NAMALWA (cell line): ENCODE measurements at places on chromosomes 2 and 18.

DNA sequence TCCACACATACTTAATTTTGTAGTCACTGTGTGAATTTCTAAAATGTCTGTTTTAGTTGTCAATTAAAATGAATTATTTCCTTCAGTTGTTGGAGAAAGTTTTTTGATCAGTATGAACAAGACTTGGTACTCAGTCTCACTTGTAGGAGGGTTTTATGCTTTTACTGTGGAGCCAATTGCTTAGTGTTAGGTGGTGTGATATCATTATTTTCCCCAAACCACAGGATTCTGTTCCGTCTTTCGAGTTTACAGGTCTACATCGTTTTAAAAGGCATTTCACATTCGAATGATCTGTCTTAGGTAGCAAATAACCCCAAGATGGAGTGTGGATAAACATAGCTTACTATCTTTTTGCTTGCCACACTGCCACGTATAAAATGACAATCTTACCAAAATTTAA lies 803.1 kb downstream of the SATB2 start:
- no peak for DNase-seq

- no peak for DNase-seq
Measured at GRCh38 chr2:10576456-10576855, 113.3 kb downstream of the NOL10 start.

DNA sequence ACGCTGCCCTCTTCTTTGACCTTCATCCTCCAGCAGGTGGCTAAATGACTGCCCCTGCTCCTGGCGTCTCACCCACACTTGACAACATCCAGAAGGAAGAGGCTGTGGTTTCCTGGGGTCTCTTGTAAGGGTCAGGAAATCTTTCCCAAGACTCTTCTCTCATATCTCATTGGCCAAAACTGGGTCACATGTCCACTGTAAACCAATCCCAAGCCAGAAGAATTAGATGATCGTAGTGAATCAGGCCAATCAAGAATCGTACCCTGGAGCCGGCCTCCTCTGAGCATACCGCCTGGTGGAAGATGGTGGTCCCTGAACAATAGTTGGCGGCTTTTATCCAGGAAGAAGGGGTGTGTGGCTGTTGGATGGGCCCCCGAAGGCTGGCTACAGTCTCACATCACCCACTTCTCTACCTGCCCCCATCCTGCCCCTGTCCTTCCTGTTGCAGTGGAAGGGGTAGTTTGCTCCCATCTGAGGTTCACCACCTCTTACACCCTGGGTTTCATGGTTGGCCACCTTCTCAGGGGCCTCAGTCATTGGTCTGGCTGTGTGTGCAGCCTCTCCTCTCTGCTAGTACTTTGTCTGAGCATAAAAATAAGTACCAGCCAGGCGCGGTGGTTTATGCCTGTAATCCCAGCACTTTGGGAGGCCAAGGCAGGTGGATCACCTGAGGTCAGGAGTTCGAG lies 3.8 kb downstream of the SAG start:
- DNase-seq = no peak

DNA sequence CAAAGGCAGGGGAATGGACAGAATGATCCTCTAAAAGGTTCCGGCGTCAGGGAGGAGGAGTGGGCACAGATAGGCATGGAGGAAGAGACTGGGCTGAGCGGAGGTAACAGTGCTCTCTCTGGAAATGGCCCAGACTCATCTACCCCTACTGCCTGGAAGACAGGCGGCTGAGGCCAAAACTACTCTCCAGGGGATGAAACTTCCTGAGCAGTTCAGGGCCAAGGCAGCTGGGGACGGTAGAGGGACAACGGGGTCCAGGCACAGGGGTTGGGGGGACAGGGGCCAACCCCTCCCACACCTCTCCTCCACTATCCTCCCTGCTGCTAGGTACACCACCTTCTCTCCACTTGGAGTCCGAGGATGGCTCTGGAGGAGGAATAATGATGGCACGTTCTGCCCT lies 94.3 kb downstream of the TNS1 start:
- no peak for DNase-seq

GRCh38 chr2:218397820-218398436 lies 1.7 kb upstream of the CTDSP1 start:
- DNase-seq = peak; percentile 67

- DNase-seq = no peak
Measured at GRCh38 chr2:128464456-128464855, 145.8 kb upstream of the HS6ST1 start.

GRCh38 chr2:32478889-32479620 lies 122.2 kb downstream of the BIRC6 start:
- no peak for DNase-seq

- no peak for DNase-seq
Measured at GRCh38 chr2:152573168-152573567, 144.1 kb downstream of the PRPF40A start.

DNA sequence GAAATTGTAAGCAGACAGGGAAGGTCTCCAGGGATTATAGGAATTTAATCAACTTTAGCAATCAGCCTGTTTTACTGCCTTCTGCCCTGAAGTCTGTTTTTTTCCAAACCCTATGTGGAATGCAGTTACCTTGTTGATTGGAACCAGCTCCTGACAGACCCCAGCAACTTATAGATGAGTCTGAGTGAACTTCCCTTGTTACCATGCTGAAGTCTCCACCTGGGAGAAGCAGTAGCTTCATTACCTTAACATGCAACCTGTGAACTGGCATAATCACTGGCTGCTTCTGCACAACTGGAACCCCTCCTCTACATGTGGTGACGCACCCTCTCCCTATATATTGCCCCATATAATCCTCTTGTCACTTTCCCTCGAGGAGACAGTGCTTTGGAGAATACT lies 226.3 kb upstream of the SPOPL start:
- DNase-seq = no peak

DNA sequence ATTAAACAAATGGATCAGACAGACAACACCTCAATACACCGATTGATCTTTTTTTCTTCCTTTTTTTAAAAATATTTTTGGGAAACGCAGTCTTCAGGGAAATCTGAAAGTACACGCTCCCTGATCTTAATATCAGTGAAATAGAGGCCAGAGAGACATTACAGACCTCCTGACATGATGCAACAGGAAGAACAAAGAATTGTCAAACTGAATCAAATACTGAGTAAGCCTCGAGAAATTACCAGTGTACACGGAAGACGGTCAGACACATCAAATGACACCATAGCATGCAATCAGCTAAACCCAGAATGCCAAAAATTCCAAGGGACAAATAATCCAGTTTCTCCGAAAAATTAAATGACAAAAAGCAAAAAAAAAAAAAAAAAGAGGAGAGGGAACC lies 80.2 kb upstream of the NFU1 start:
- no peak for DNase-seq

DNA sequence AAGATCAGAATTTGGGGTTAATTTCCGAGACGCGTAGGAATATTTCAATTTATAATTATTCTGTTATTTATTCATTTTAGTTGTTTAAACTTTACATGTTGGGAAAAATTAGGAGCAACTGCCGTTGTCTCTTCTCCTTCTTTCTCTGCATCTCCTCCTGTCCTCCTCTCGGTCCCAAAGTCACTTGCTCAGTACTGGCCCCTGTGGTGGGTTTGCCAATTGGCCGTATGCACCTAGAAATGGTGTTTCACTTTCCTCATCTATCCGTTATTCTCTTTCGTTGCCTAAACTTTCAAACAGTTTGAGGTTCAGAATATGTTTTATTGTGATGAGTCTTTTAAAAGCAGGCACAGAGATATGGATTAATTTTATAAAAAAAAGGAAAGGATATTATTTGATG lies 517.9 kb downstream of the PLCL1 start:
- DNase-seq = peak; percentile 24

GRCh38 chr2:74457129-74457548 lies 1.1 kb upstream of the WBP1 start:
- DNase-seq = no peak

GRCh38 chr2:146661473-146662096 lies 1183.2 kb upstream of the ACVR2A start:
- peak; percentile 55 for DNase-seq

DNA sequence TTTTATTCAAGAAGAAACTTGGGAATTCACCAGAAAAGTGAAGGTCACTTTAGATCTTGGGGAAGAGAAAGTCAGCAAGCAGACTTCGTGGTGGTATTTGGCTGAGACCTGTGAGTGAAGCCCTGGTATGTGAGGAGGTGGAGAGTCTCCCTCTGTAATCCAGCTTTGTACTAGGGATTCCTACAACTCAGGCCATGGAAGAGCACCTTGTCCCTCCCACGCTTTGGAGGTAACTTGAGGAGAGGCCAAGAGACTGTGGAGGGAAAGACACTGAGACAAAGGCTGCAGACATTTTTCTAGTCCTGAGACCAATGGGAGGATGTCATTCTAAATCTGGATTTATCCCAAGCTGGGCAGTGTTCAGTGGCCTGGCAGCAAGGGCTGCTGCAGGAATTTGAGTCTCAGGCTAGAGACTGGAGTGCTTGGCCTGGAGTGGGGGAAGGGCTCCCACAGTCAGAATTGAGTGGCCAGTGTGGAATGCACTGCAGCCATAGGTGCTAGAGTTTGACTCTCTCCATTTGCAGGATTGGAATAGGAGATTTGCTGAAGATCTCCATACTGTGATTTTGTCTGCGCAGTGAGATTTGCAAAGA lies 219.0 kb downstream of the ACTR3 start:
- DNase-seq = no peak

GRCh38 chr2:162833345-162833744 lies 5.2 kb downstream of the KCNH7 start:
- DNase-seq = no peak

DNA sequence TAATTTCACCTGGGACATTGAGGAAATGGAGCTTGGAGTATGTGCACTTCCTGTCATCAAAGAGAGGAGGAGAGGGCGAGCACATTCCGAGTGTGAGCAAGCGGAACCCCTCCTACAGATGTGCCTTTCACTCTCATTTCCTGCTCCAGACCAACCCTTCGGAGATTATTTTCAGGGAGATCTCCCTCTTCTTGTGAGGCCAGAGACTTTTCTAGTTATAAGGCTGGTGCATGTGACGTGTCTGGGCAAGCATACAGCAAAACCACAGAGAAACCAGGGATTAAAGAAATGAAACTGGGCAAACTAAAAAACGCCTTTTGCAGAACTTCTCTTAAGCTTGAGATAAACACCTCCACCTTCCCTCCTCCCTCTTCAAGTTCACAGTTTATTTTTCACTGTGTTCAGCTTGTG lies 409.2 kb upstream of the TCF4 start:
- DNase-seq = no peak

- no peak for DNase-seq
Measured at GRCh38 chr18:56382541-56382940, 255.9 kb downstream of the TXNL1 start.

DNA sequence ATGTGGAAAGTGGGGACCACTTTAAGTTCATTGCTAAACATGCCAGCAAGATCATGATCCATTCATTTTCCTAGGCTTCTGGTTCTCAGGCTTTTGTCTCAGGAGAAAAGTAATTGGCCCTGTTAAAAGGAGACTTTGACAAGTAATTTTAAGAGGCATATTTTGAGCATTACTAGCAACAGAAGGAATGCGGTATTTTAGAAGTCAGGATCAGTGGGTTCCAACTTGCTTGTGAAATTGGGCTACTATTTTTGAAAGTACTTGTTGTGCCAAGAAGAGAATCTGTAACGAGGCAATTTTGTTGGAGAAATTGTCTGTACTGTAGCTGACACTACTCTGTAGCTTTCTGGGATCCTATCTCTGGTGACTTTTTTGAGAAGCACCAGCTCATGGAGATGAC lies 59.4 kb downstream of the CERS6 start:
- DNase-seq = no peak

DNA sequence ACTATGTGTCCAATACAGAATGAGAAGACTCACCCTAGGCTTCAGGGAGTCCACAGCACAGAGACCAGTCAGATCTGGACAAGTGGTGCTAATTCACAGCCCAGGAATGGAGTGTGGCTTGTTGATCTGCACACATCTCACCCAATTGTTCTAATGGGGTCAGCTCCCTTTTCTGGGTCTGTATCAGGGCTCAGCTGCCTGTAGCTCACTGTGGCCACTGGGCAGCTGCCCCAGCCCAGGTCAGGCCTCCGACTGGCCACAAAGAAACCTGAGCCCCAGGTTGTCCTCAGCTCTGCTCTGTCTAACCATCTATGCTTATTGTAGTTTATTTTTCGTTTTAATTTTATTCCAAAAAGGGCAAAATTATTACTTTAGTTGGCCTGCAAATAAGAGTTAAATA lies 202.3 kb upstream of the RAB6C start:
- no peak for DNase-seq

GRCh38 chr2:69601179-69601612 lies 42.3 kb downstream of the AAK1 start:
- no peak for DNase-seq

- DNase-seq = no peak
Measured at GRCh38 chr2:12054956-12055618, 308.7 kb downstream of the LPIN1 start.
